ENCODE measurements at places on chromosomes 7 and 10.

DNA sequence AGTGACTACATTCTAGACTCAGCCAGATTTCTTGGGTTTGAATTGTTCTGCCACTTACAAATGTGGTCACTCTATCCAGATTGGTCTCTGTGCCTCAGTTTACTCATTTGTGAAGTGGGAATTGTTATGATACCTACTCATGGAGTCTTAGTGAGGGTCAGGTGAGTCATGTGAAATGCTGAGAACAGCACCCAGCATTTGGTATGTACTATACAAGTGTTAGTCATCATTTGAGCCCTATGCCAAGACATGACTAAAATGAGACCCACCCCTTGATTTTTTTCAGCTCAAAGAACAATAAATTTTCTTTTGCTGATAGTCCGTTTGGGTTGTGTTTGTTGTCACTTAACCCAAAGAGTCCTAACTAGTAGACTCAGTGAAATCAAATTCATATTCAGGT, 92.8 kb downstream of the CHN2 start:
- no peak for DNase-seq

GRCh38 chr7:91043924-91044645, 220.1 kb upstream of the FZD1 start:
- no peak for DNase-seq

- DNase-seq = no peak
Observed at GRCh38 chr10:5271526-5271925, 74.9 kb downstream of the AKR1C4 start.

DNA sequence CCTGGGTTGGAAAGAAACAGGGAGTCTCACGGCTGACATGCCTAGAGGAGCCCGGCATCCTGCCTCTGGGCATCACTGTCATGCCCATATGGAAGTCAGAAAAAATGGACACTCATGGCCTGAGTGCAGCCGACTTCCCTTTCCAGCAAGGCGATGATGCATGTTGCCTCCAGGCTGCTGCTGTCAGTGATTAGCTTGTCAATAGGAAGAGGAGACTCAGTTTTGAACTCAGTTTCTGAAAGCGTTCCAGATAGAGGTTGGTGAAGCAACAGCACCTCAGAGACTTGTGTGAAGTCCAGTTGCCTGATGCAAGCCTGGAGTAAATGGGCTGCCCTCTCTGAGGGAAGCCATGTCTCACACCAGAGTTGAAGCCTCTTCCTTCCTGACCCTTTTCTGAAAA, 148.4 kb downstream of the TPST1 start:
- no peak for DNase-seq

DNA sequence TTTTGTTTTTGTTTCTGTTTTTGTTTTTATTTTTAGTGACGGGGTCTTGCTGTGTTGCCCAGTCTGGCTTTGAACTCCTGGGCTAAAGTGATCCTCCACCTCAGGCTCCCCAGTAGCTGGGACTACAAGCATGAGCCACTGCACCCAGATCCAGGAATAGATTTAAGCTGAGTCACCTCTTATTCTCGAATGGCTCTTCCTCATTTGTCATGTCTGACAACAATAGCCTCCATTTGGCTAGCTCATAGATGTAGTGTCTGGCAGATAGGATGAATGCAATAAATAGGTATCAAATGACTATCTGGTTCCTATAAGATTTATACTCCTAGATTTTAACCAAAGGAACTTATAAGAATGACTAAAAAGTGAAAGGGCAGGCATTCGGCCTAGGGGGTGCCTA, 172.9 kb downstream of the TMEM26 start:
- DNase-seq = no peak

GRCh38 chr10:14528450-14528849, 197.7 kb upstream of the FRMD4A start:
- no peak for DNase-seq

DNA sequence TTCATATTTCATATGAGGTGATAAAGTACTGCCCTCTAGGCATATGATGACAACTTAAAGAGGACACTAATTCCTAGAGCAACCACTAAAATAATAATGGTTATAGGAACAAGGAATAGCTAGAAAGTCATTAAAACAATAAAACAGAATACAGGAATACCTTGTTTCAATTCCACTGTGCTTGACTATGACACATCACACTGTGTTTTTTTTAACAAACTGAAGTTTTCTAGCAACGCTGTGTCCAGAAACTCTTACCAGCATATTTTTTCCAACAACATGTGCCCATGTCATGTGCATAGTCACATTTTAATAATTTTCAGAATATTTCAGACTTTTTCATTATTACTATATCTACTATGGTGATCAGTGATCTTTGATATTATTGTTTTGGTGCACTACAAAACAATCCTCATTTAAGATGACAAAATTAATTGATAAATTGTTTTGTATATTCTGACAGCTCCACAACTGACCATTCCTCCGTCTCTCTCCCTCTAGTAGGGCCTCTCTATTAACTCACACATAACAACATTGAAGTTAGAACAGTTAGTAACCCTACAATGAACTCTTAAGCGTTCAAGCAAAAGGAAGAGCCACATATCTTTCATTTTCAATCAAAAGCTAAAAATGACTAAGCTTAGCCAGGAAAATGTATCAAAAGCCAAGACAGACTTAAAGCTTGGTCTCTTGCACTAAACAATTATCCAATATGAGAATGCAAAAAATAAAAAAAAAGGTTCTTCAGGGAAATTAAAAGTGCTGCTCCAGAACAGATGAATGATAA, 85.8 kb downstream of the SNX13 start:
- DNase-seq = no peak

DNA sequence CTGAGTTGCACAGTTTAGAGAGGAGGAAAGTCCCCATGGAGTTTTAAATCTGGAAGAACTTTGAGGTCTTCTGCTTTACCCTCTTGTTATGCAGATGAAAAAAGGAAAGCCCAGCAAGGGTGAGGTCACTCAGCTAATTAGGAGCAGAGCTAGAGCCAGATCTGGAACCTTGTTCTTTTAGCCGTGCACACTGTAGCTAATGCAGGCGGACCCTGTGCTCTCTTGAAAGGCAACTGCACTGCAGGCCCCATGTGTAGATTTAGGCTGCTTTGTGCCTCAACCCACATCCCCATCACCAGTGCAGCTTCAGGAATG, 63.4 kb downstream of the SYPL1 start:
- DNase-seq = no peak

DNA sequence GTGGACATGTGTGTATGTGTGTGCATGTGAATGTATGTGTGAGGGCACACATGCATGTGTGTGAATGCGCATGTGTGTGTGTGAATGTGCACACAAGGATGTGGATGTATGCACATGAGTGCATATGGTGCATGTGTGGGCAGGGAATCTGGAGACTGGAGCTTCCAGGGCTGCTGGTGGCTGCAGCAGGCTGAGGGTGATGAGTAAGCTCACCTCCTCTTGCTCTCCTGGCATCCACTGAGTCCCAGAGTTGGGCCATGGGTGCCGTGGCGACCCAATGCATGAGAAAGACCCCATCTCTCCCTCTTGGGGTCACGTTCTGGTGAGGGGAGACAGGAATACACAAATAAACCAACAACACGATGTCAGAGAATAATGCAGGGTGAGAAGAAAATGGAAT, 33.3 kb upstream of the COL13A1 start:
- no peak for DNase-seq

DNA sequence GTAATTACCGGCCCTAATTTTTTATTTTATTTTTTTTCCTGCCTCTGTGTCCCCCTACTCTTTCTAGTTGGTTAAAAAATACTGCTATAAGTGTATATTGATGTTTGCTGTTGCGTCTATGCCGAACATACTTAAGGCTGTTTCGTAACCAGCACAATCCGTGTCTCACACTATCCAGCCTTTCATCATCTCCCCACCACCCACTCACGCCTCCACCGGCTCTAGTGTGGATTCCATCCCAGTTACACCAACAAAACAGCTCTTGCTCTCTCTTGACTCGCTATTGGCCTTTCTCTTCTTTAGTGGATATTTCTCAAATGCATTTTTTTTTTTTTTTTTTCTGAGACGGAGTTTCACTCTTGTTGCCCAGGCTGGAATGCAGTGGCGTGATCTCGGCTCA, 70.1 kb upstream of the CAMK1D start:
- no peak for DNase-seq

DNA sequence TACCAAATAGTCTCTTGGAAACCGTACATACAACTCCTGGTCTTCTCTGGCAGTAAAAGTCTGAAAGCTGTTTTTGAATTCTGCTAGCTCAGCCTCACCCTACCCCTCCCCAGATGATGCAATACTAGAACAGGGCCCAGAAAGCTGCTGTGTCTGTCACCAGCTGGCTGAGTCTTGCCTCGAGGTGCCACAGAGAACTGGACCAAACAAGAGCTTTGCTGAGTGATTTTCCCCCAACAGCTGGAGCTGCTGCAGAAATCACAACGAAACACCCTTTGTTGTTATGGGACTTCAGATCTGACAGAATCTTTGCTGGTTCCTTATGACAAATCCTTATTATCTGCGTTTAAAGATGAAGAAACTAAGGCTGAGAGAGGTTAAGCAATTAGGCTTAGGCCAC, 134.1 kb downstream of the SPAG6 start:
- no peak for DNase-seq

DNA sequence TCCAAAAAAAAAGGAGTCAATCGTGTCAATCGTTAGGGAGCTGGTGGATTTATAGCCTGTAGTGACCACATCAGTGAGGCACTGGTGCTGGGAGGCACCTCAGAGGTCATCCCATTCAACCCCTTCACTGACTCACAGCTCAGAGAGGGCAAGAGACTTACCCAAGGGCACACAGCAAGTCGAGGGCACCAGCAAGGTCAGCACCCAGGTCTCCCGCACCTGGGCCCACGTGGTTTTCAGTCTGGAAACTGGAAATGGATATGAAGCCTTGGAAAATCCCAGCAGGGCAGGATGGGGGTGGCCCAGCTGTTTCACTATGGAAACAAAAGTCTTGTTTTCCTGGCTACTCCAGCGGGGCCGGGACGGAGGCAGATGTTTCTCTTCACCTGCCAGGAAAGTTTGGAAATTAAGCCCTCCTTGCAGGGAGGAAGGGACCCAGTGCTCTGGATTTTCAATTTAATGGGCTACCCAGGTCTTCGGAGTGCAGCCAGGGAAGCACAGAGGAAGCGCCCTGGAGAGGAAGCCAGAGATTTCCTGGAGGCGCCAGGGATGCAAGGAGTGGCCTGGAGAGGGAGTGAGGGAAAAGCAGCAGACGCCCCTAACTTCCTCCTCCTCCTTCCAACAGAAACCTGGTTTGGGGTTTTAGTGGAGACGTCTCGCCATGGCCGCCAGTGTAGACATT, 157.2 kb upstream of the TNRC18 start:
- no peak for DNase-seq

DNA sequence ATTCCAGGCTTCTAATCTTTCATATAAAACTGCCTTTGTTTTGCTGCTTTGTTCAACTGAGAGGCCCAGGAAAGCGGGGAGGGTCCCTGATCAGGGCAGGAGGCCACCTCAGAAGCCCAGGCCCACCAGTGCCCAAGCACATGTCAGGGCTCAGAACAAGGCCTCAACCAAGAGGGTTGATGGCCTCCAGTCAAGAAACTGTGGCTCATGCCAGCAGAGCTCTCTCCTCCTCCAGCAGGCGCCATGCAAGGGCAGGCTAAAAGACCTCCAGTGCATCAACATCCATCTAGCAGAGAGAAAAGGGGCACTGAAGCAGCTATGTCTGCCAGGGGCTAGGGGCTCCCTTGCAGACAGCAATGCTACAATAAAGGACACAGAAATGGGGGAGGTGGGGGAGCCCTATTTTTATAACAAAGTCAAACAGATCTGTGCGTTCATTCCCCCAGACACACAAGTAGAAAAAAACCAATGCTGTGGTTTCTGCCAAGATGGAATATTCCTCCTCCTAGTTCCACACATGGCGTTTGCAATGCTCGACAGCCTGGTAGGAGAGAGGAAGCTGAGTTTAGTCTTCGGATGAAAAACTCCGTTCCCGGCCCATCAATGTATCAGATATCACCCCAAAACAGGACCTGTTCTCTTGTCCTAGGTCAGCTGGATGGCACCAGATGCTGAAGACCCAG, 34.0 kb downstream of the PSAP start:
- no peak for DNase-seq

DNA sequence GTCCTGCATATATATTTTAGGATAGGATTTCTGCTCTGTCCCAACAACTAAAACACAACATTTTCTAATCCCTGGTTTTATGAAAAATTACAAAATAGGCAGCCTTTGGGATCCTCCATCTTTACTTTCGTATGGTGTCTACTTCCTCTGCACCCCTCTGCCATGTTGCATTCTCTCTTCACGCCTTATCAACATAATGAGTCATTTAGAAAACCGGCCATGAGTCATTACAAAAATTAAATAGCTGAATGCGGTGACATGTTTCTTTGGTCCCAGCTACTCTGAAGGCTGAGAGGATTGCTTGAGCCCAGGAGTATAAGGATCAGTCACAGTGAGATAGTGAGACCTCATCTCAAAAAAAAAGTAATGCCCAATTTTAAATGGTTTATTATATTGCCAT, 148.1 kb upstream of the CELF2 start:
- DNase-seq = no peak

GRCh38 chr7:130346177-130346905, 1.7 kb downstream of the CPA5 start:
- DNase-seq = no peak

DNA sequence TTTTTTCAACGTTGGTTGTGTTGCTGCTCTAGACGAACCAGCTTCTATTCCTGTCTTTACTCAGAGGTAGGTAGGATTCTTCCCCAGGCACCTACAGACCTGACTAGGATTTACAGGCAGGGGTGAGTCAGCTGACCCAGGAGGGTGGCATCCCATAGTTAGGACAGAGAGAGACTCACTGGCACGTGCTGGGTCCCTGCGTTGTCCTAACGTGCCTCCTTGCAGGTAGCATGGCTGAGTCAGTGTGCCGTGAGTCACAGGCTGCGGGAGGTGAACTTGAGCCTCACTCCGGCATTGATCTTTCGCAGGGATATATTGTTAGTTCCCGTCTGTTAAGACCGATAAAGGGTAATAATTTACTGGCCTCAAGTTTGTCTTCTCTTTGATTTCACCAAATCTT, 96.5 kb downstream of the PFKFB3 start:
- DNase-seq = peak; percentile 50

- DNase-seq = no peak
Observed at GRCh38 chr10:124005091-124005490, 88.3 kb downstream of the CHST15 start.

- no peak for DNase-seq
Observed at GRCh38 chr7:98921608-98922372, 43.5 kb downstream of the TRRAP start.
